ENCODE measurements at places on chromosomes 5 and 9.

GRCh38 chr5:103582364-103582763 is 19.8 kb upstream of the NUDT12 start:
- peak; percentile 54 for DNase-seq

- peak; percentile 50 for DNase-seq
Measured at GRCh38 chr5:141934099-141934844, 10.6 kb downstream of the DELE1 start.

DNA sequence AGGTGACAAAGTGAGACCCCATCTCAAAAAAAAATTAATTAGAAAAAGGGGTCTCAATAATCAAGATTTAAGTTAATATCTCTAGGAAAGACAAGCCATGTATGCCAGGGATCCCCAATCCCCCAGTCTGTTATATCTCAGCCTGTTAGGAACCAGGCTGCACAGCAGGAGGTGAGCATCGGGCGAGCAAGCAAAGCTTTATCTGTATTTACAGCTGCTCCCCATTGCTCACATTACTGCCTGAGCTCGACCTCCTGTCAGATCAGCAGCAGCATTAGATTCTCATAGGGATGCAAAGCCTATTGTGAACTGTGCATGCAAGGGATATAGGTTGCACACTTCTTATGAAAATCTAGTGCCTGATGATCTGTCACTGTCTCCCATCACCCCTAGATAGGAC is 116.8 kb downstream of the TARS1 start:
- no peak for DNase-seq

DNA sequence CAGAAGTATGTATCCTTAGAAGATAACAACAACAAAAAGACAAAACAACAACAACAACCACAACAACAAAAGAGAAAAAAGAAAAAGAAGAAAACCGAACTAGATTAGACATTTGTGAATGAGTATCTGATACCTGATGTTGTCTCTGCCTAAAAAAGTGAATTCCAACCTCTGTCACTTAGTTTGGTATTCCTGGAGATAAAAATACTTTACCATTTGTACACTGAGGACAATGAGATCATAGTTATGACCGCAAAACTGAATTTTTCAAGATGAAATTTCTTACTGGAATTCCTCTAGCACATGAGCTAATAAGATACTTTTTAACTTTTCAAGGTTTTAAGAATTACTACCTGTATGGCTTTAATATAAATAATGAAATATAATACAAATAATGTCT is 54.5 kb downstream of the ALDH1A1 start:
- no peak for DNase-seq

Data from NCI-H1092 treated with DMSO at 0.1 percent for 48 hours (cell line).